ENCODE measurements at places on chromosomes 11 and 22.

DNA sequence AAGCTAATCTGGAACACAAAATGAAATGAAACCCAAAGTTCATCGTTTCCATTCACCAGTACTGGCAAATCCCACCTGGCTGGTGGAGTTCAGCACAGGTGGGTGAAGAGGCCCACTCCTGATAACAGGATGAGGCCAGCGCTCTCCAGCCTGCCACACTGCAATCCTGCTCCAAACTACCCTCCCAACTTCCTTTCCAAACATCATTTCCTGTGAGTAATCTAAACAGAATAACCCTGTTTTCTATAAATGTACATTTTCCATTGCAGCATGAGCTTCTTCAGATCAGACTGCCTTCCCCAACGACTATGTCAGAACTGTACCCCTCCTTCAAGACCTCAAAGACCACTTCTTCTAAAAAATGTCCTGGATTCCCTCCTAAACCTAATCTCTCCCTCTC lies 15.9 kb upstream of the NFRKB start:
- no peak for DNase-seq

DNA sequence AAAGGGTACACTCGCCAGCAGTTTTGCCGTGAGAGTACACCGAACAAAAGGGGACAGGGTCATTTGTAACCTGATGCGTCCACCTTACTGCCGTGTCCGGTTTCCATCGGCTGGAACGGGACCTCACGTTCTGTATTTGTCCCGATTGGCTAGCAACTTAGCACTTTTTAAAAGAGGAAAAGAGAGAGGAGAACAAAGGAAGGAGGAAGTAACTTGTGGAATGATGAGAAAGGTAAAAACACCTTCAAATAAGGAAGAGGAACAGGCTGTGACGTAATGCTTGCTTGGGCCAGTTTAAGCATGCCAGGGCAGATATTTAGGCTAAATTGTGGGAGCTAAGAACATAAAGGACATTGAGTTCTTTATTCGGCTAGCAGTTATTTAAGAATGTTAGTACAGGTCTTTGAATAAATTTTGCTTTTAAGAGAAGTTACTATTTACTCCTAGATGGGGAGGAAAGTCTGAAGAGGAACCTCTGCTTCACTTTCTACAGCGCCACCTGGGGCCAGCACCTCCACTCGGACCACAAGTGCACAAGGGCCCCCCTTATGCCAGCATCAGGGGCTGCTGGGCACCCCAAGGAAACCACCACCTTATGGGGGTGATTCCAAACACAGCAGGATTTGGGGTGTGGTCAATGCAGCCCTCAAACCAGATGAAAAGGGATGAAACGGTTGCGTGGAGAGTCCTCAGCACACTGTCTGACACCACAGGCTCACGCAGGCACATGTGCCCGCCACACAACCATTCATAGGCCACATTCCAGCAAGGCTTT lies 5.8 kb downstream of the ARSA start:
- DNase-seq, result peak; percentile 44

GRCh38 chr11:102864724-102865123 lies 10.1 kb downstream of the MMP12 start:
- DNase-seq, result no peak

- no peak for DNase-seq
Measured at GRCh38 chr11:127962416-127962815, 624.9 kb downstream of the ETS1 start.

- no peak for DNase-seq
Measured at GRCh38 chr22:24559471-24559870, 3.7 kb downstream of the SNRPD3 start.

GRCh38 chr22:23781511-23782183 lies 5.1 kb upstream of the SMARCB1 start:
- DNase-seq, result no peak

GRCh38 chr11:78560153-78560552 lies 14.5 kb downstream of the NARS2 start:
- DNase-seq, result no peak

GRCh38 chr22:35957589-35957988 lies 71.0 kb downstream of the RBFOX2 start:
- DNase-seq, result no peak

- no peak for DNase-seq
Measured at GRCh38 chr11:518463-519202, 11.6 kb upstream of the RNH1 start.

- no peak for DNase-seq
Measured at GRCh38 chr22:25726241-25726640, 15.7 kb upstream of the MYO18B start.
